ENCODE measurements at places on chromosomes 2 and 18.
A peak's percentile ranks its signal among the peaks of the same experiment; 100 is the strongest.

DNA sequence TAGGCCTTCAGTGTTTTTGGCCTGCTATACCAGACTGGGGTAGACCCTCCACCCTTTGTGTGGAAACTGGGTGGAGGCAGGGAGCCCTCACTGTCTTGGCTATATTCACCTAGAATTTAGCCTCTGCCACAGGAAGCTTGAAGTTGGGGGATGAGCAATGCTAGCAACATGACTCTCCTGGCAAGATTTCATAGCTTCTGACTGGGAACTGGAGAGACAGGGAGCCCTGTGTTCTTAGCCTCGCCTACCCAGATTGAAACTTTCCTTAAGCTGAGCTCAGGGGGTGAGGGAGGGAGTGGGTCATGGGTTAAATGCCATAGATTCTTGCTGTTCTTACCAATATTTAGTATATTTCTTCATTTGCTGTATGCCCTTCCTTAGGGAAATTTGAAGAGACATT lies 46.8 kb upstream of the FAM98A start:
- DNase-seq: no peak

- DNase-seq: no peak
These were observed 46.0 kb downstream of the PLEKHA3 start for GRCh38 chr2:178526256-178526655.

- no peak for DNase-seq
These were observed 1335.8 kb upstream of the CDH2 start for GRCh38 chr18:29512761-29513160.

- DNase-seq: no peak
These were observed 176.4 kb downstream of the ALK start for GRCh38 chr2:29744976-29745375.

GRCh38 chr2:23592898-23593751 lies 208.1 kb downstream of the KLHL29 start:
- DNase-seq: peak; percentile 13

- DNase-seq: no peak
These were observed 108.1 kb downstream of the RIT2 start for GRCh38 chr18:43007365-43007764.

DNA sequence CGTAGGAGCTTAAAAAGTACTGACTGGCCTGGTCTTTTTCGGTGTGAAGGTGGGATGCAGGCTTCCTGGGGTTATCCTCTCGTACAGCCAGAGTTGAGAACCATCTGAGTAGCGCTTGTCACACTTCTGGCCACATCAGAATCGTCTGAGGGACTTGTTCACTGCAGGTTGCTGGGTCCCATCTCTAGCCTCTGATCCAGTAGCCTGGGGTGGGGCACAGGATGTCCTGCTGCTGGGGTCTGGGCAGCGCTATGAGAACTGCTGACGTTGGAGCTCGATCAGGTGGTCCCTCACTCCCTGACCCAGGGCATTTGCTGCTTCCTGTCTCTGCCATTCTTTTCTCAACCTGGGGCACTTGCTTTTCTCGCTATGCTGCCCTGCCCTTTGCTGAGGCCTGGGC lies 7.1 kb upstream of the IL1R2 start:
- no peak for DNase-seq

- DNase-seq: no peak
These were observed 18.6 kb downstream of the NGEF start for GRCh38 chr2:232994446-232994845.

- no peak for DNase-seq
These were observed 194.2 kb downstream of the TWIST2 start for GRCh38 chr2:239042046-239042445.
